Thymus (tissue), 14 donors: ENCODE measurements at places on chromosomes 2 and 18. TPM values are rescaled to one million over a fixed set of nuclear protein-coding genes. Genes with fewer than 3 reads are reported as not detected.

GRCh38 chr18:61336766-61337165, 3.5 kb downstream of the CDH20 start:
- DNase-seq, result no peak
- H3K4me3 ChIP-seq, result no peak overlapping the region
- H3K27me3 ChIP-seq, result peaks cover 17% of the 10 kb centered on the region
- no peaks in the 10 kb centered on the region for H3K36me3 ChIP-seq
- H3K4me1 ChIP-seq, result no peaks in the 10 kb centered on the region

DNA sequence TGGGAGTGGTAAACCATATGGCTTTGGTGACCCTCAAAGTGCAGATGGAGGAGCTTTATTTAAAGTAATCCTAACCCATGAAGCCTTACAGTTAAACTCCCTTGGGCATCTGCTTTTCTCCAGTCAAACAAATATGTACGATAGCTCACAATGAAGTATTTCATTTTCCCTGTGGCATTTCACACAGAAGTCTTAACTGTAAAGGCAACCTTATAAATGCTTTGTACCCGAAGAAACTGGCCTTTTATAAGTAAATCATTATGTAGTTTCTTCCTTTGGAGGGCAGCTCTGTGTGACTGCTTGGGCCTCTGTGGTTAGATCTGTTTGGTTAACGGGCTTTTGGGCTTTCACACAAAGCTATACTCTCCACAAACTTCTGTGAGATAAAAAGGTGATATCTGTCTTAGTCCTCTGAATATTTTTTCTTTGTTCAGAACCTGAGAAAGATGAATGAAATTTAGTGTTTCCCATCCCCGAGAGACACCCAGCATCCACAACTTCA, 46.6 kb downstream of the SCN1A start:
- H3K36me3 ChIP-seq, result no peaks in the 10 kb centered on the region
- no peaks in the 10 kb centered on the region for H3K27me3 ChIP-seq
- no peak overlapping the region for H3K27ac ChIP-seq
- H3K4me3 ChIP-seq, result no peak overlapping the region
- DNase-seq, result no peak
- H3K4me1 ChIP-seq, result no peaks in the 10 kb centered on the region

GRCh38 chr2:222865301-222865700, 4.5 kb downstream of the ACSL3 start:
- H3K27ac ChIP-seq, result no peak overlapping the region
- DNase-seq, result no peak
- H3K36me3 ChIP-seq, result no peaks in the 10 kb centered on the region
- H3K27me3 ChIP-seq, result no peaks in the 10 kb centered on the region
- no peak overlapping the region for H3K4me3 ChIP-seq
- H3K4me1 ChIP-seq, result peaks cover 15% of the 10 kb centered on the region

- H3K4me1 ChIP-seq, result no peaks in the 10 kb centered on the region
- H3K36me3 ChIP-seq, result no peaks in the 10 kb centered on the region
- no peaks in the 10 kb centered on the region for H3K27me3 ChIP-seq
- no peak overlapping the region for H3K27ac ChIP-seq
Measured at GRCh38 chr2:155250800-155251199, 552.3 kb downstream of the KCNJ3 start.

- H3K36me3 ChIP-seq, result no peaks in the 10 kb centered on the region
- H3K4me1 ChIP-seq, result peaks cover 3% of the 10 kb centered on the region
- no peak overlapping the region for H3K27ac ChIP-seq
- H3K27me3 ChIP-seq, result no peaks in the 10 kb centered on the region
Measured at GRCh38 chr2:157784169-157784822, 91.8 kb downstream of the ACVR1 start.

- DNase-seq, result no peak
- peak overlapping the region; percentile 76 for H3K4me3 ChIP-seq
- H3K27ac ChIP-seq, result no peak overlapping the region
- H3K27me3 ChIP-seq, result no peaks in the 10 kb centered on the region
Measured at GRCh38 chr2:74148457-74149246, 940 bp upstream of the BOLA3 start.

- H3K36me3 ChIP-seq, result peaks cover 4% of the 10 kb centered on the region
- no peak for DNase-seq
- no peaks in the 10 kb centered on the region for H3K27me3 ChIP-seq
Measured at GRCh38 chr2:30503695-30504052, 56.6 kb downstream of the LCLAT1 start.

DNA sequence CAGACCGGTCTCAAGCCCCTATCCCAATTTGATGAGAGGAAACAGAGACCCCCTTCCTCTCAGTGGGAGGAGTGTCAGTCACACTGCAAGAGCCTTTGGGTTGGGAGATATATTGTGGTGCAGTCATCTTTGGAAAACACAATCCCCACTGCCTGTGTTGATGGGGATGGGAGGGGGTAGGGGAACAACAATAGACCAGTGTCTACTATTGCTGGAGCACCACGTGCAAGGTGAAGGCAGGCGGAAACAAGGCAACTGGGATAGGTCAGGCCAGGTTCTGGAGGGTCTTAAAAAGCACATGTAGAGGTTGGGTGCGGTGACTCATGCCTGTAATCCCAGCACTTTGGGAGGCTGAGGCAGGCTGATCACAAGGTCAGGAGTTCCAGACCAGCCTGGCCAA, 127.9 kb downstream of the ZFP36L2 start:
- H3K4me1 ChIP-seq, result peaks cover 24% of the 10 kb centered on the region
- no peaks in the 10 kb centered on the region for H3K36me3 ChIP-seq
- H3K27me3 ChIP-seq, result no peaks in the 10 kb centered on the region
- no peak overlapping the region for H3K4me3 ChIP-seq
- H3K27ac ChIP-seq, result no peak overlapping the region
- no peak for DNase-seq

GRCh38 chr2:181957668-181958067, 28.0 kb upstream of the PPP1R1C start:
- DNase-seq, result no peak
- H3K4me3 ChIP-seq, result no peak overlapping the region
- peaks cover 20% of the 10 kb centered on the region for H3K36me3 ChIP-seq
- peaks cover 15% of the 10 kb centered on the region for H3K4me1 ChIP-seq
- no peaks in the 10 kb centered on the region for H3K27me3 ChIP-seq
- no peak overlapping the region for H3K27ac ChIP-seq

DNA sequence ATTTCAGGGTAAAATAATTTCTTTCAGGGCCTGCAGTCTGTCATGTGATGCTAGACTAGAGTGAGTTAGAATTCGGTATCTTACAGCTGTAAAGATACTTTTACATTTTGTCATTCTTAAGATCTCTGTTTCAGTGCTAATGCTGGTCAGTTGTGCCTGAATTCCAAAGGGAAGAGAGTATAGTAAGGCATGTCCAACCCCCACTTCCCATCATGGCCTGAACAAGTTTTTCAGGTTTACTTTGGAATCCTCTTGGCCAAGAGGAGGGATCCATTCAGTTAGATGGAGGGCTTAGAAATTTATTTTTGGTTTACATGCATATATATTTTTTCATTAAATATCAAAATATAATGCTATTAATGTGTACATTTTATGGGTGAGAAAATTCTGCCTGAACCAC, 596.6 kb downstream of the XIRP2 start:
- H3K4me1 ChIP-seq, result no peaks in the 10 kb centered on the region
- no peak overlapping the region for H3K27ac ChIP-seq
- no peak for DNase-seq
- no peaks in the 10 kb centered on the region for H3K27me3 ChIP-seq
- no peaks in the 10 kb centered on the region for H3K36me3 ChIP-seq

DNA sequence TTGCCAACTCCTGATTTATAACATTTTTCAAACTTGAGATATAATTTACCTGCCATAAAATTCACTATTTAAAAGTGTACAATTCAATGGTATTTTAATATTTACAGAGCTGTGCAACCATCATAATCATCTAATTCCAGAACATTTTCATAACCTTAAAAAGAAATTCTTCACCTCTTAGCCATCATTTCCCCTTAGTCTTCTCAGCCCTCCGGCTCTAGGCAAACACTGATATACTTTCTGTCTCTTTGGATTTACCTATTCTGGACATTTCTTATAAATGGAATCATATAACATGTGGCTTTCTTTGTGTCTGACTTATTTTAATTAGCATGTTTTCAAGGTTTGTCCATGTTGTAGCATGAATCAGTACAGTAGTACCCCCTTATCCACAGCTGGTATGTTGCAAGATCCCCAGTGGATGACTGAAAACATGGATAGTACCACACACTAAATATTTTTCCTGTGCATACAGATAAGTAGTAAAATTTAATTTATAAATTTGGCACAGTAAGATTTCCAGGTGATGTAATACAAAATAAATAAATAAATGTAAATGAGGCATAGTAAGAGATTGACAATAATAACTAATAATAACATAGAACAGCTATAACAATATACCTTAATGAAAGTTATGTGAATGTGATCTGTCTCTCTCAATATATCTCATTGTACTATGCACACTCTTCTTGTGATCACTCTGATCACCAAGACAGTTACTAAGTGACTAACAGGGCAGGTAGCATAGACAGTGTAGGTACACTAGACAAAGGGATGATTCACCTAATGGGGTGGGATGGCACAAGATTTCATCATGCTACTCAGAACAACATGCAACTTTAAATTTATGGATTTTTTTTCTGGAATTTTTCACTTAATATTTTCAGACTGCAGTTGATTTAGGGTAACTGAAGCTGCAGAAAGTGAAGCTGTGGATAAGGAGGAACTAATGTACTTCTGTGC, 73.1 kb downstream of the RAB3GAP1 start:
- H3K36me3 ChIP-seq, result peaks cover 8% of the 10 kb centered on the region
- no peak overlapping the region for H3K27ac ChIP-seq
- H3K27me3 ChIP-seq, result no peaks in the 10 kb centered on the region
- no peaks in the 10 kb centered on the region for H3K4me1 ChIP-seq

DNA sequence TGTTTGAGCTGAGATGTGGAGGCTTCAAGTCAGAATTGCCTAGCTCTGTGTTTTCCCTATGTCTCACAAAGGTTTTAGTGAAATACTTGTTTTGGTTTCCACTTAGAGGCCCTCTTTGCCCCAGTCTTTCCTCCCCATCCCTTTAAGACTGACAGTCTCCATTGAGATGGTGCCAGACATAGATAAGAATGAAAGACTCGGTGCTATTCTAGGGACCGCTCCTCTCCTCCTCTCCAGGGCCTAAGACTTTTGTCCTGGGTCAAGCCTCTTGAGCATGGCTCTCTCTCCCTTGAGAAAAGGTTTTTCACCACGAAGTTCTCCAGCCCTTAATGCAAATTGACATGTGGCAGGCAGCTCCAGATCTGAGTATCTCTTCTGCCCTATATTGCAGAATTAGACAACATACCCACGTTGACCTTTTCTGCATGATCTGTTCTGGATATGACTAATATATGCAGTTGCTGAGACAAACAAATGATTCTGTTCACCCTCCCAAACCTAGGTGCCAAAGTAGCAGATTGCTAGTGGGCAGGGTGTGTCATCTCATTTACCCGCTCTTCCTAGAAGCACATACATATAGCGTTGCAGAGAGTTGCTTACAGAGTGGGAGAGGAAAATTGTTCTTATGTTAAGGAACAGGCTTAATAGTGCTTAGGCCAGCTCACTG, 47.5 kb upstream of the ACSL3 start:
- no peaks in the 10 kb centered on the region for H3K27me3 ChIP-seq
- H3K36me3 ChIP-seq, result no peaks in the 10 kb centered on the region
- no peak overlapping the region for H3K4me3 ChIP-seq
- DNase-seq, result no peak
- no peak overlapping the region for H3K27ac ChIP-seq

DNA sequence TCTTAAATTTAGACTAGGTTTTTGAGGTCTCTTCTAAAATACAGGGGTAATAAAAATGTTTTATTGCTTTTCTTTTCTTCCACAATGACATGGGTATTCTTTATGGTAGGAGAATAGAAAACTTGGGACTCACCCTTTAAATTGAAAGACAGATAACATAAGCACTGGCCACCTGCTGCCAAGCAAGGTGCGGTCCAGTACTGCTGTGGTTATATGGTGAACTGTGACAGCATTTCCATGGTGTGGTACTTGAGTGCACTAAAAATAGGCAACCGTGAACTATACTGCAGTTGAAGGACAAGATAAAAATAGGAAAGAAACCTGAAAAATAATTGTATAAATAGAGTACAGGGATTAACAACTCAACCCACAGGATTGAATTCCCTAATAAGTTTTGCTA, 54.4 kb upstream of the GRB14 start:
- no peak for DNase-seq
- H3K4me1 ChIP-seq, result no peaks in the 10 kb centered on the region
- no peak overlapping the region for H3K4me3 ChIP-seq
- no peaks in the 10 kb centered on the region for H3K36me3 ChIP-seq
- H3K27me3 ChIP-seq, result no peaks in the 10 kb centered on the region
- no peak overlapping the region for H3K27ac ChIP-seq

GRCh38 chr2:207549145-207549544, 19.4 kb downstream of the CREB1 start:
- no peaks in the 10 kb centered on the region for H3K27me3 ChIP-seq
- no peak for DNase-seq
- no peaks in the 10 kb centered on the region for H3K4me1 ChIP-seq
- no peak overlapping the region for H3K27ac ChIP-seq
- H3K36me3 ChIP-seq, result no peaks in the 10 kb centered on the region

GRCh38 chr2:152644189-152644873, 72.9 kb downstream of the PRPF40A start:
- no peak overlapping the region for H3K4me3 ChIP-seq
- no peak for DNase-seq
- no peaks in the 10 kb centered on the region for H3K36me3 ChIP-seq
- H3K27ac ChIP-seq, result no peak overlapping the region
- H3K27me3 ChIP-seq, result no peaks in the 10 kb centered on the region

DNA sequence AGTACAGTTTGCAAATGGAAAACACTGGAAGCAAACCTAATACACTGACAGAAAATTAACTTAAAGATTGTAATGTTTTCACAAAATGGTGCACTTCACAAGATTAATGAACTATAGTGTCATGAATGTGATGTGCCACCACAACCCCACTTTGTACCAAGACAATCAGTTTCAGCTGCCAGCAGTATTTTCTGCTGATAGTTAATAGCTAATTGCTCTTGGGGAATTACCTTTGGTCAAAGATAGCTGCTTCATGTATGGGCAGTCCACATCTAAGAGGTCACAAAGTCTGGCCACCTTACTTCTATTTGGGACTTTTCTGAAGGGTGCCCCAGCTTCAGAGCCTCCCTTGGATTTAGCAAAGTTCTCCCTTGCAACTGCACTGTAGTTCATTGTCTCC, 254.0 kb downstream of the CALCRL start:
- H3K27ac ChIP-seq, result no peak overlapping the region
- H3K4me1 ChIP-seq, result no peaks in the 10 kb centered on the region
- H3K4me3 ChIP-seq, result no peak overlapping the region
- no peak for DNase-seq
- no peaks in the 10 kb centered on the region for H3K36me3 ChIP-seq

GRCh38 chr18:9653390-9653789, 39.0 kb upstream of the PPP4R1 start:
- H3K36me3 ChIP-seq, result no peaks in the 10 kb centered on the region
- no peak overlapping the region for H3K4me3 ChIP-seq
- DNase-seq, result no peak
- H3K4me1 ChIP-seq, result no peaks in the 10 kb centered on the region
- H3K27ac ChIP-seq, result no peak overlapping the region

- H3K27me3 ChIP-seq, result peaks cover 2% of the 10 kb centered on the region
- H3K27ac ChIP-seq, result no peak overlapping the region
- H3K4me3 ChIP-seq, result no peak overlapping the region
- H3K4me1 ChIP-seq, result no peaks in the 10 kb centered on the region
- DNase-seq, result no peak
- no peaks in the 10 kb centered on the region for H3K36me3 ChIP-seq
Measured at GRCh38 chr2:176027806-176028205, 25.7 kb upstream of the LNPK start.

Gene ZSWIM2
- not detected for total RNA-seq

Gene LIMS2
- 8.7 TPM for total RNA-seq

Gene RAX
- under 0.01 TPM for total RNA-seq

Gene LRP2
- 0.05 TPM for total RNA-seq

Gene GPAT2
- total RNA-seq, result 0.38 TPM

Gene PAX3
- total RNA-seq, result 0.05 TPM

Gene PDK1
- 27.4 TPM for total RNA-seq

Gene SPATA3
- total RNA-seq, result not detected

Gene HRH4
- 0.24 TPM for total RNA-seq
